Caki2 (cell line): ENCODE measurements at places on chromosomes 16 and 17. TPM values are rescaled to one million over a fixed set of nuclear protein-coding genes. Genes with fewer than 3 reads are reported as not detected.

Gene FTO
- 44.3 and 45.9 TPM in 2 replicates for total RNA-seq

DNA sequence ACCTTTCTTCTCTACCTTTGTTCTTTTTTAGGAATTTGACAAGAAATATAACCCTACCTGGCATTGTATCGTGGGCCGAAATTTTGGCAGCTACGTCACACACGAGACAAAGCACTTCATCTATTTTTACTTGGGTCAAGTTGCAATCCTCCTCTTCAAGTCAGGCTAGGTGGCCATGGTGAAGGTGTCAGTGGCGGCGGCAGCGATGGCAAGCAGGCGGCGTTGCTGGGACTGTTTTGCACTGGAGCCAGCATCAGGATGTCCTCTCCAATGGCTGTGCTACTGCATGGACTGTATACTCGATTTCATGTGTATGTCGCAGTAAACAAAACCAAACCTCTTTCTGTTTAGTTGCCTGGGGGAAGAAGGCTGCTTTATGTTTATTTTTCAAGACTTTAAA, 5.9 kb downstream of the DYNLL2 start:
- no peak for DNase-seq

DNA sequence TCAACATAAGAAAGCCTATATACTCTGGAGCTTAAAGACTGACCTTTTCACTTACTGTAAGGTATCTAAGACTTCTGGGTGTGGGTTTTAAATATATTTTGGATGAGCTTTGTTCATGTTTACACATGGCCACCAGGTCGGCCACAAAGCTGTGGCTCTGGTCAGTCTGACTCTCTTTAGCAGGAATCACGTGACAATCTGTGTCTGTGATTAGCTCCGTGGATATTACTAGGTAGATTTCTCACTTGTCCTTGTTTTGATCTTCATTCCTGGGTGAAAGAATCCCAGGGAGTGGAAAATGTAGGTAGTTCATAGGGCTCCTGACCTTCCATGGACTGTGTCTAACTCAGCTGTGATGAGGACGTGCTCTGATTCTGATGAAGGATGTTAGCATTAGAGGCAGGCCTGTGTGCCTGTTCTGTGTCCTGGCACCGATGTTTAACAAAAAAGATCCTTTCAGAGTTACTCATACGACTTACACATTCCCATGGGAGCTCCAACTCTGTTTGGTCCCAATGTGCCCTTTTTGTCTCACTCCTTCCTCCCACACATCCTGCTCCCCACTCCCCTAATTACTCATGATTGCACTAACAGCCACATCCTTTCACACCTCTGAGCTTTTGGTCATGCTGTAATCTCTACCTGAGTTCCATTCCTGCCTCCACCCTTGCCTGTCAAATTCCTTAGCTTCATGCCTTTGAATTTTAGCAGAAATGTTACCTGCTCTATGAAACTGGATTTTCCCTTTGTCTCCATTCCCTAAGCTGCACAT, 425.1 kb downstream of the MAF start:
- no peak for DNase-seq

DNA sequence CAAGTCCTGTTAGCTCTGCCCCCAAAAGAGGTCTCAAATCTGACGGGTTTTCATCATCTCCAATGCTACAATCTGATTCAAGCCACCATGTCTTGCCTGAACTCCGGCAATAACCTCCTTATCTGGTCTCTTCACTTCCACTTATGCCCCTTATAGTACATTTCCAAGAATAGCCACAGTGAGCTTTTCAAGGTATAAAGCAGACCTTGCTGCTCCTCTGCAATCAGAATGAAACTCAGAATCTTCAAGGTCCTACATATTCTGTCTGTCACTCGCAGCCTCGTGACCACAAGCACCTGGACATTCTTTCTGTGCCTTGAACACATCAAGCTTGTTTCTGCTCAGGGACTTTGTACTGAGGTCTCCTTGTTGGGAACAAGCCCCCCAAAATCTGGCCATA, 84.7 kb downstream of the YPEL2 start:
- DNase-seq: no peak
